ENCODE measurements at places on chromosomes 2 and 18. TPM values are rescaled to one million over a fixed set of nuclear protein-coding genes. Genes with fewer than 3 reads are reported as not detected.
A peak's percentile ranks its signal among the peaks of the same experiment; 100 is the strongest.

- peak; percentile 22 for DNase-seq
- H3K27ac ChIP-seq = no peak overlapping the region
- no peaks in the 10 kb centered on the region for H3K36me3 ChIP-seq
- H3K4me3 ChIP-seq = no peak overlapping the region
These were observed 118.8 kb downstream of the MGAT5 start for GRCh38 chr2:134372611-134373131.

DNA sequence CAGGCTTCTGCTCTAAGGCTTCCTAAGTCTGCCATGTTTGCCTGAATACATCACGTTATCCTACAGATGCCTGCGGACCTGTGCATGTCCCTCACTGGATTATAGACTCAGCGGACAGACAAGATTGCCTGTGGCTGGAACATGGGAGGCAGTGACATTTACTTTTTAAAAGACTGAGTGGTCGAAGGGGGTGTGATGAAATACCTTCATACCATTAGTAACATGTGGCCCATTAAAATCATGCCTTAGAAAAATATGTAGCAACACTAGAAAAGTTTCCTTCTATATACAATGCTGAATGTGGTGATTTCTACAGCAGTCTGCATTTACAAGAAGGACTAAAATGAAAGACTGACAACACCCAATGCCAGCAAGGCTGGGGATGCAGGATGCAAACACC is 154.4 kb downstream of the ASB1 start:
- no peak overlapping the region for H3K4me3 ChIP-seq
- H3K4me1 ChIP-seq = no peaks in the 10 kb centered on the region
- H3K27ac ChIP-seq = no peak overlapping the region
- H3K27me3 ChIP-seq = no peaks in the 10 kb centered on the region
- DNase-seq = no peak

GRCh38 chr2:6654279-6654678 is 211.4 kb downstream of the CMPK2 start:
- H3K4me3 ChIP-seq = no peak overlapping the region
- DNase-seq = no peak
- no peak overlapping the region for H3K27ac ChIP-seq
- H3K27me3 ChIP-seq = no peaks in the 10 kb centered on the region
- no peaks in the 10 kb centered on the region for H3K4me1 ChIP-seq

DNA sequence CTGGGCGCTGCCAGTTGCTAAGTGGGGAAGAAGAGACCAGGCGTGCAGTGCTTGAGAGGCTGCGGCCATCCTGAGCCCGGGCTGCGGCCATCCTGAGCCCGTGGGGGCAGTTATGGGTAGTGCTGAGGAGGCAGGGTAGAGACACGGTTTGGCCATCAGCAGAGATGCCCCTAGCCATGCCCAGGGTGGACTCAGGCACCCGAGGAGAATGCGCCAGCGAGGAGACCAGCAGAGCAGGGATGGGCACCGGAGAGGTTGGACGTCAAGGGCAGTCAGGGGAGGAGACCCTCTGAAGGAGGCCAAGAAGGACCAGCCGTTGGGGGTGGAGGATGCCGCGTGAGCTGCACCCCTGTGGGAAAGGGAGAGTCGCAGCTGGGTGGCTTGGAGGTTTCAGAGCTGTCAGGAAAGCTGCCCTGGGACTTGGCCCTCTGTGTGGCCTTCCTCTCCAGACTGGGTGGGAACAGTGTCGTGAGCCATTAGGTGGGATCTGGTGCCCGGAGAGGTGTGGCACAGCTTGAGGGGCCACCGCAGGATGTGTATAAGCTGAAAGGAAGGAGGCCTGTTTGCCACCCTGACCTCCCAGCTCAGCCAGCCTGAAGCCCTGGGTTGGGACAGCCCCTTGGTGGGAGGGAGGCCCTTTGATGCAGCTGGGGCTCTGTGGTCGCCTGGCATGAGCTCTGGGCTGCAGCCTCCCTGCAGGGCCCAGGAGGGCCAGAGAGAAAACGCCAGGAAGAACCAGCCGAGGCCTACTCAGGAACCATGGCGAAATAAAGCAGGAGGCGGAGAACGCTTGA is 56.0 kb downstream of the SH3BP4 start:
- no peak overlapping the region for H3K4me3 ChIP-seq
- H3K36me3 ChIP-seq = no peaks in the 10 kb centered on the region
- no peak overlapping the region for H3K27ac ChIP-seq
- no peak for DNase-seq
- peaks cover 42% of the 10 kb centered on the region for H3K4me1 ChIP-seq
- no peaks in the 10 kb centered on the region for H3K27me3 ChIP-seq

GRCh38 chr2:73291093-73291460 is 2.3 kb downstream of the EGR4 start:
- H3K27me3 ChIP-seq = peaks cover 36% of the 10 kb centered on the region
- DNase-seq = peak; percentile 36
- H3K36me3 ChIP-seq = no peaks in the 10 kb centered on the region
- peak overlapping the region; percentile 9 for H3K4me3 ChIP-seq
- peaks cover 16% of the 10 kb centered on the region for H3K4me1 ChIP-seq
- H3K27ac ChIP-seq = no peak overlapping the region

- no peaks in the 10 kb centered on the region for H3K36me3 ChIP-seq
- DNase-seq = peak; percentile 97
- H3K4me1 ChIP-seq = peaks cover 31% of the 10 kb centered on the region
- H3K27me3 ChIP-seq = no peaks in the 10 kb centered on the region
- no peak overlapping the region for H3K4me3 ChIP-seq
These were observed 26.5 kb downstream of the CRACDL start for GRCh38 chr2:98909317-98910211.

GRCh38 chr2:205764270-205764746 is 82.0 kb downstream of the NRP2 start:
- H3K4me1 ChIP-seq = peaks cover 8% of the 10 kb centered on the region
- no peak for DNase-seq
- H3K4me3 ChIP-seq = no peak overlapping the region
- no peaks in the 10 kb centered on the region for H3K36me3 ChIP-seq

GRCh38 chr2:99571533-99571932 is 81.7 kb upstream of the REV1 start:
- H3K27me3 ChIP-seq = no peaks in the 10 kb centered on the region
- no peak for DNase-seq
- H3K4me1 ChIP-seq = no peaks in the 10 kb centered on the region
- no peak overlapping the region for H3K4me3 ChIP-seq

FAM210A gene
- total RNA-seq = 13.0 TPM

All from thyroid gland (tissue), 4 donors.